Esophagus squamous epithelium (tissue), 5 donors: ENCODE measurements at places on chromosomes 3 and 15. TPM values are rescaled to one million over a fixed set of nuclear protein-coding genes. Genes with fewer than 3 reads are reported as not detected.

CHRNA3 gene
- not detected for total RNA-seq

DNA sequence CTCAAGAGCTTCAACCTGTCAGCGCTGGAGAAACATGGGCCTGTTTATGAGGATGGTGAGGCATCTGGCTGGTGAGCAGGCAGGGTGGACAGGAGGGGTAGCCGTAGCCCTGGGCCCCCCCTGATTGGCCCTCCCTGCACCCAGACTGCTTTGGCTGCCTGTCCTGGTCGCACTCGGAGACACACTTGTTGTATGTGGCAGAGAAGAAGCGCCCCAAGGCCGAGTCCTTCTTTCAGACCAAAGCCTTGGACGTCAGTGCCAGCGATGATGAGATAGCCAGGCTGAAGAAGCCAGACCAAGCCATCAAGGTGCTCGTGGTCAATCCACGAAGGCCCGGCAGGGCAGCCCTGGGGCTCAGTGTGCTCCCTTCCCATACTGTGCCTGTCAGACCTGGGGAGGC lies 1.8 kb downstream of the APEH start:
- no peak for DNase-seq

- DNase-seq = no peak
These were observed 47.6 kb upstream of the SPPL2A start for GRCh38 chr15:50813089-50813488.

DNA sequence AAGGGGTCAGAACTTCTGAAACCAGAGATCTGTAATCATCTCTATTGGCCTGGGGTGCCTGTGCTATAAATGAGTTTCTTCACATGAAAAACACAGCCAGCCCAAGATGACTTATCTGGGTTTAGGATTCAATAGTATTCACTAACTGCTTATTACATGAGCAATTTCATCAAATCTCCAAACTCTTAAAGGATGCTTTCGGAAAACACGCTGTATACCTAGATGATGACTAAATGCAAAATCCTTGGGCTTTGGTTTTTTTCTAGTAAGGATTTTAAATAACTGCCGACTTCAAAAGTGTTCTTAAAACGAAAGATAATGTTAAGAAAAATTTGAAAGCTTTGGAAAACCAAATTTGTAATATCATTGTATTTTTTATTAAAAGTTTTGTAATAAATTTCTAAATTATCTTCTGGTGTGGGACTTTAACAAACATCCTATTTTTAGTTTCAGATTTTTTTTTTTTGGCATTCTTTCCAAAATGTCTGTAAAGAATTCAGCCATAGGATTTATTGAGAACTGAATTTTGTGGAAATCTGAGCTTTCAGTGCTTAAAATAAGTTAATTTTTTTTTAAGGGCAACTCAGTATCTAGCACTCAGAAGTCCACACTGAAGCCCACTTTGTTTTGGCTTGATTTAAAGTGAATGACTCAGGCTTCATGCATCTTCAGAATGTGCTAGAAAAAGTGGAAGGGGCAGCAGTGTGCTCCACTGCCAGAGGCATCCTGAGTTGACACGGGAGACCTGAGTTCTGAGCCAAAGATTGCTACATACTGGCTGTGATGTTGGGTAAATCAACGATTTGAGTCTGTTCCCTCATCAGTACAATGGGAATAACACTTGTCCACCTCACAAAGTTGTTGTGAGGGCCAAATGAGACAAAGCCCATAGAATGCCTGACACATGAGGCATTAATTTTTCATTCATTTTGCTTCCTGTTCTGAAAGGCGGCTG lies 18.7 kb downstream of the TMEM43 start:
- no peak for DNase-seq

- no peak for DNase-seq
These were observed 39.3 kb downstream of the GRK7 start for GRCh38 chr3:141802316-141803077.

DNA sequence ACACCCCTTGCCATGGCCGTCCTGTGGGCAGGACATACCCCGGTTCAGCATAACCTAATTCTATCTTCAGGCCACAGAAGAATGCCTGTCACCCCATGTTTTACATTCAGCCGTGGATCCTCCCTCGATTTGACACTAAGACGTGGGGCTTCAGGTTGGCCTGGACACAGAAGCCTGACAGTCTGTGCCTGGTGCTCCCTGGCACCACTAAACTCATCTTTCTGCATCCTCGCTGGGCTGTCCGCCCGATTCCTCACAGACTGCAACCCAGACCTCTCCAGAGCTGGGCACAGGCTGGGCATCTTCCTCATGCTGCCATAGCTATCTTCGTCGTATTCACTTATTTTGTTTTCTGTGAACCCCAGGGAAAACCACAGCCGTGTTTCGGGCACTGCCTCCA lies 117.8 kb upstream of the IQSEC1 start:
- DNase-seq = no peak

DNA sequence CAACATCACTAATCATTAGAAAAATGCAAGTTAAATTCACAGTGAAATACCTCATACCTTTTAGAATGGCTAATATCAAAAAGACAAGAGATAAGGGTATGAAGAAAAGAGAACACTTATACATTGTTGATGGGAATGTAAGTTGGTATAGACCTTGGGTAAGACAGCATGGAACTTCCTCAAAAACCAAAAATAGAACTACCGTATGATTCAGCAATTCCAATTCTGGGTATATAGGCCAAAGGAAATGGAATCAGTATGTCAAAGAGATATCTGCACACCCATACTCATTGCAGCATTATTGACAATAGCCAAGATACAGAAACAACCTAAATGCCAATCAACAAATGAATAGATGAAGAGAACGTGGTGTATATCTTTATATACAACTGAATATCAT lies 166.8 kb upstream of the LRRN1 start:
- DNase-seq = no peak
